ENCODE measurements at places on chromosomes 4 and X.

DNA sequence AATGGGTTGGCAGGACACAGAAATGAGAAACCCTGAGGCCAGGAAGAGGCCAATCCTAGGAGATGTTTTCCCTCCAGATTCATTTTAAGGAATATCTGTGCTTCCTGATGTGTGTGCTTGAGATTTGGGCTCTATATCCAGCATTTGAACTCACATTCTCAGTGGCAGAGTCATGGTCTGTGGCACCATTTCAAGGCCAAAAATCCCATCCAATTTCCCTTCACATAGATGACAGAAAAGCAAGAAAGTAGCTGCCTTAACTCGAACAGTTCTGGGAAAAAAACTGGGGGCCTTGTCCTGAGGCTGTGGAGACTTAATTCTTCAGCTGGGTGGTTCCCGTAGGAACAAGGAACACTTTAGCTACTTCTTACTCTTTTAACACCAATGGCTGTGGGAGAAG is 27.4 kb downstream of the TAF7L start:
- no peak for DNase-seq

- no peak for DNase-seq
Observed at GRCh38 chr4:164623099-164623498, 130.8 kb upstream of the SMIM31 start.

- DNase-seq: no peak
Observed at GRCh38 chr4:11111876-11112275, 316.8 kb downstream of the HS3ST1 start.

GRCh38 chr4:133544097-133544496 is 395.0 kb downstream of the PCDH10 start:
- DNase-seq: no peak

DNA sequence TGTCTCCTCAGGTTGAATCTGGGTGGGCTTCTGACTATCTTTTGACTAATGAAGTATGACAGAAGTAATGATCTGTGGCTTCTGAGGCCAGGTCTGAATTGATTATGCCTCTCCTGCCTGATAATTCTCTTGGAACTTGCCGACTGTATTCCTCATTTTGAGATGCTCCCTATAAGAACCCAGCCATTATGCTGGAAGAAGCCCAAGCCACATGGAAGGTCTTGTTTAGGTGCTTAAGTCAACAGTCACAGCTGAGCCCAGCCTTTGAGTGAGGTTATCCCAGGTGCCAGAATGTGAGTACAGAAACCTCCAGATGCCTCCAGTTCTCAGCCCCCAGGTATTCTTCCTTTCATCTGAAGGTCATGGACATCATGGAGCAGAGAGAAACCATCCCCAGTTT is 456.6 kb downstream of the IL15 start:
- DNase-seq: no peak

GRCh38 chr4:70062000-70062399 is 11.8 kb downstream of the HTN1 start:
- no peak for DNase-seq

GRCh38 chr4:53781629-53782457 is 190.6 kb upstream of the LNX1 start:
- DNase-seq: no peak

GRCh38 chr4:124253080-124253479 is 459.5 kb downstream of the ANKRD50 start:
- no peak for DNase-seq

GRCh38 chr4:20652226-20652885 is 47.9 kb upstream of the PACRGL start:
- no peak for DNase-seq

DNA sequence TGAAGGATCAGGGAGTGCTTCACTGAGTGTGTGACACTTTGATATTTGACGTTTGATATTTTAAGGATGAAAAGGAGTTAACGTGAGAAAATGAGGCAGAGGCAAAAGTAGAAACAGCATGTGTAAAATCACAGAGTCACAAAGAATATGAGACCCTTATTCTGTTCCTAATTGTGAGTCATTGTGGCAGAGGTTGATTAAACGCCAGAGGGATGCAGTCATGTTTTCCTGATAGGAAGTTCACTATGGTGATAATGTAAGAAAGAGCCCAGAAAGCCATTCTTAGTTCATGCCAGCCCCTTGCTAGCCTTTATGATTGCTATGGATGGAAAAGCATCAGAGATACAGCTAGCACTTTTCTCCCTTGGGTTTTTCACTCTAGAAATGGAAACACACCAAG is 33.5 kb upstream of the IGSF1 start:
- no peak for DNase-seq

DNA sequence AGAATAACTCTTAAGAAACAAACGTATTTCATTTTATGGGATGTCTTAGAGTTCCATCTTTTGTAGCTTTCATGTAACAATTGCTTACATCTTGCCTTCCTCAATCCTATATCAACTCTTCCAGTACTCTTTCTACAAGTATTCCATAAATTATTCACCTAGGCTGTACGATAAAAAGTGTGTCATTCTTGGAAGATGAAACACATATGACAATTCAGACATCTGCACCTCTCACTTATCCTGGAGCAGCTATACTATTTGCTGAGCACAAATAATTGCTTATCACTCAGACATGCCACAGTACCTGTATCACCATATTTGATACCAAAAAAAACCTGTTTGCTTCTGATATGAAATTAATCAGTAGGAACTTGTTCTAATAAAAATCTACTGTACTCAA is 1.0 kb downstream of the POF1B start:
- no peak for DNase-seq

- no peak for DNase-seq
Observed at GRCh38 chr4:147192679-147193078, 247.0 kb upstream of the TTC29 start.

- DNase-seq: no peak
Observed at GRCh38 chr4:137025484-137026059, 506.7 kb downstream of the PCDH18 start.

DNA sequence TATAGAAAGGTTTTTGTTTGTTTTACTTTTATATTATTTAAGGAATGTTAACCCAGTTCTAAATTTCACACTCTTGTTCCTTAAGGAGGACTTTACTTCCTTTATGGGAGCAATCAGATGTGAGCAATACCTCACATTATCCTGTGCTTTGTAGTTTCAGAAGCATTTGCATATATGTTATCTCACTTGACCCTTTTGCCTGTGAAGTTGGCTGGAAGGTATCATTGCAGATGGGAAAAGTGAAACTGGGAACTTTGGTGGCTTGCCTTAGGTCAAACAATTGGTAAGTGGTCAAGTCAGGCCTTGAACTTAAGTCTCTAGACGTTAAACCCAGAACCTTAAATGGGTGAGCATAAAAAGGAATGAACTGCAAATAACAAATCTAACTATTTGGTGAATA is 90.6 kb downstream of the AREG start:
- no peak for DNase-seq

DNA sequence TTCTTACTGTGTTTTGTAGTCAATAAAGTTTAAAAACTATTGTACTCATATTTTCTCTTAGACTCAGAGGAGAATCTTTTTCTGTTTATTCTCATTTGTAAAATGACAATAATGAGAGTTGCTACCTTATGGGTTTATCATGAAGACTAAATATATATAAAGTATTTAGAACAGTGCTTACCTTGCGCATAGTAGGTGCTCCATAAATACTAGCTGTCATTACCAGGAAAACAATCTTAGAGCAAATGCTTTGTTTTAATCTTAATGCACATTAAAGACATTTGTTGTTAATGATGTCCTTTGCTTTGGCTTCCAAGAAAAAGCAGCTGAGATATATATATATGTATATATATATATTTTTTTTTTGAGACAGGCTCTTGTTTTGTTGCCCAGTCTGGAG is 44.9 kb downstream of the FIP1L1 start:
- no peak for DNase-seq

- DNase-seq: no peak
Observed at GRCh38 chr4:137455647-137456321, 76.5 kb downstream of the PCDH18 start.

- DNase-seq: no peak
Observed at GRCh38 chrX:151981129-151981528, 6.7 kb upstream of the GABRE start.

GRCh38 chr4:3759236-3759635 is 6.9 kb upstream of the ADRA2C start:
- DNase-seq: no peak

- no peak for DNase-seq
Observed at GRCh38 chr4:53553486-53554210, 37.6 kb downstream of the LNX1 start.

- no peak for DNase-seq
Observed at GRCh38 chr4:128802680-128803628, 6.5 kb upstream of the JADE1 start.

DNA sequence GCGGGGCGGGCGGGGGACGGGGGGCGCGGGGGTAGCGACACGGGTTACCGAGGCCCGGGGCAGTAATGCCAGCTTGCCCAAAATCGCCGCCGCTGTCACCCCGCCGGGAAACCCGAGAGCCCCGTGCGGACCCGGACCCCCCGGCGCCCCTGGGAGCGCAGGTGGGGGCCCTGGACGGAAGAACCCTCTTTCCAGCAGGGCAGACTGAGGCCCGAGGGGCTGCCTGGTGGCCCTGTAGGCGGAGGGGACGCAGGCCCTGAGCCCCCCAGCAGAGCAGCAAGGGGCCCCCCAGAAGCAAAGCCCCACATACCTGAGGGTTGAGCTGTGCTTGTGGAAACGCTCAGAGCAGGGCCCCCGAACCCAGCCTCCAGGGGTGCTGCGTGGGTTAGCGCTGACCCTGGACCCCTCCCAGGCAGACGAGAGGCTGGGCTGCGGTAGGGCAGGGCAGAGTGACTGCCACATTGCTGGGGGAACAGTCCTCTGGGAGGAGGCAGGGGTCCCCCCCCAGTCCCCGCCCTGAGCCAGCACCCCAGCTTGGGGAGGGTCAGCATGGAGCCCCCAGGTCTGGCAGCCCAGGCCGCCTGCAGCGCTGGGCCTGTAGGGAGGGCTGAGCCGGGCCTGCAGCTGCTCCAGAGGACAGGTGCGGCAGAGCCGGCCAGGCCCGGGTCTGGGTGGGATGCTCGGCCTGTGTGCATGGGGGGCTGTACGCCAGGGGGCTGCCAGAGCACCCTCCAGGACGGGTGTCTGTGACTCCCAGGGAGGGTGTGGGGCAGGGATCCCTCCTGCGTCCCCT is 646 bp downstream of the DOK7 start:
- no peak for DNase-seq

GRCh38 chr4:153432965-153433753 is 33.0 kb upstream of the TMEM131L start:
- DNase-seq: peak; percentile 83

DNA sequence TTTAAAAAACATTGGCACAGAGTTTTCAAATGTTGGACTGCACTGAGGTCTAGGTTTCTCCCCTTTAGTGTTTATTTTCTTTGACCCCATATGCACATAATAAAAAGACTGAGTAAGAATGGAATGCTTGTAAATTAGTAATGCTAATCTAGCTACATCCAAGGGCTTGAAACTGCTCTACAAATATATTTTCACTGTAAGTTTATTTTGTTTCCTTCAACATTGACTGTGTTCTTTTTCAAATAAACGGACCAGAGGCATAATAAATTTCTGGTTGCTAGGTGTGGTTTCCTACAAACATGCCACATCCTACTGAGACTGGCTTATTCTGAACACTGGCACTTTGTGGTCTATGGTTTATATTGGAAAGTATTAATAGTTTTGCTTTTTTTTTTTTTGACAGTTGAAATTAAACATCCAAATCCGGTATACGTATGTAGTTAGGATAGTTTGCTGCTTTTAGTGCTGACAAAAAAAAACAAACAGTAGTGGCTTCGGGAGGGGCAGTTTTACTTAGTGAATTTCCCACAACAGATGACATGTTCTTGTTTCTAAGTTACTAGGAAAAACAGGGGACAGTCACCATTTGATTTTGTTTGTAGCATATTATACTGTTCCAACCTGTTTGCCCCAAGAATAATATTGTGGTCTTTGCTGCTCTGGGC is 13.2 kb downstream of the CA5B start:
- no peak for DNase-seq

DNA sequence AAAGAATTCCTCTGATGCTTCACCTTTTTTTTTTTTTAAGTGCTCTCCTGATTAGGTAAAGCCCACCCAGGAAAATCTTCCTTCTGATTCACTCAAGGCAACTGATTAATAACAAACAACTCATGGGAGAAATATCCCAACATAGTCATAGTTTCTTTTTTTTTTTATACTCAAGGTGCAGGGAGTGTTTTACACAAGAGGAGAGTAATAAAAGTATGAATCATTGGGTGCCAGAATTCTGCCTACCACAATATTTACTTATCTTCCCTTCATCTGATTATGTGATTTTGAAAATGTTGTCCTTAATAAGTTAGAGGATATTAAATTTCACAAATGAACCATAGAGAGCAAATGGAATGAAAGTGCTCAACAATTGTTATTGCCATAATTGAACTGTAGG is 329.9 kb downstream of the TECRL start:
- no peak for DNase-seq

DNA sequence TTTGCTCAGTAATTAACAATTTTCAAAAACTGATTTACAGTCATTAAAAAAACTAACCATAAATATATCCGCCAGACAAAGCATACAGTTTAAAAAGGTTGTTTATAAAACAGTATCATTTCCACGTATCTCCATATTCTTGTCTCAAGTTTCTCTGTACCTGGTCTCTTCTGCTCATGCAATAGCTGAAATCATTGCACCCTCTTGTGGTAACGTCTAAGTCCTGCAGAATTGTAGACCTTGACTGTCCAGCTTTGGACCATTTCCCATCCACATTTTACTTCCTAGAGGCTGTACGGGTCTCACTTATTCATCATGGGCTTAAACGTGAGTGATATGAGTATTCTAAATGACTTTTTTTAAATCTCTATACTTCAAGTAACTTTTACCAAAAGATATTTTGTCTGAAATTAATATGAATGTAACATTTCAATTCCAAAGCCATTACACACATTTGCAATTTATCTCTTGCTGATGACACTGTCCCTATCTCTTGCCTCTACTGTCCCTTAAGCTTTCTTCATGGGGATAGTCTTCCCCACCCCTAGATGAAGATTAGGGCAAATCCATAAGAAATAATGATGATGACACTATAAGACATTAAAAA is 118.5 kb downstream of the BTC start:
- peak; percentile 24 for DNase-seq

- DNase-seq: no peak
Observed at GRCh38 chrX:68146054-68146453, 287.2 kb downstream of the OPHN1 start.

DNA sequence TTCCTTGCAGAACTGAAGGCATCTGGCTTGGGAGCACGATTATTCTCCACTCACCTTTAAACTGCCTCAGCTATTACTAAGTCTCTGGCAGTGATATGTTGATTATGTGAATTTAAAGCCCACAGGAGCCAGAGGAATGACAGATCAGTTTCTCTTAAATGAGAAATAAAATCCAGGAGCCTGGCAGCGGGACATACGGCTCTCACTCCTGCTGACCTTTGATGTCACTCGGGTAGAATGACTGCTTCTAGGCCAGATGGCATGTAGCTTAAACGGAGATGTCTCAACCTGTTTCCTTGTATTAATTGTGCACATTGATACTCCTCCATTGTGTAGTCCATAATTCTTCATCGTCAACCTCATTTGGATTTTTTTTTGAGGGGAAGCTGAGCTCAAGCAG is 4.0 kb upstream of the CBLL2 start:
- no peak for DNase-seq

GRCh38 chr4:179585761-179586160 is 2143.5 kb upstream of the AGA start:
- no peak for DNase-seq

Measured in hematopoietic multipotent progenitor cell treated with erythropoietin and hydrocortisone succinate and interleukin-3 and kit ligand, for 17 days (in vitro differentiated cells).